ENCODE measurements at places on chromosomes 2 and 18. TPM values are rescaled to one million over a fixed set of nuclear protein-coding genes. Genes with fewer than 3 reads are reported as not detected.

- DNase-seq: no peak
- H3K4me1 ChIP-seq: no peaks in the 10 kb centered on the region
- no peak overlapping the region for H3K4me3 ChIP-seq
- no peaks in the 10 kb centered on the region for H3K27me3 ChIP-seq
- H3K36me3 ChIP-seq: no peaks in the 10 kb centered on the region
Measured at GRCh38 chr2:132497591-132497990, 81.0 kb downstream of the GPR39 start.

- no peaks in the 10 kb centered on the region for H3K4me1 ChIP-seq
- no peak overlapping the region for H3K27ac ChIP-seq
- no peak overlapping the region for H3K4me3 ChIP-seq
- no peak for DNase-seq
- no peaks in the 10 kb centered on the region for H3K27me3 ChIP-seq
Measured at GRCh38 chr18:75362435-75362834, 65.1 kb downstream of the SMIM21 start.

GRCh38 chr2:108922141-108922915 lies 66.7 kb downstream of the EDAR start:
- no peaks in the 10 kb centered on the region for H3K27me3 ChIP-seq
- H3K36me3 ChIP-seq: no peaks in the 10 kb centered on the region
- no peak overlapping the region for H3K4me3 ChIP-seq
- no peak for DNase-seq
- H3K4me1 ChIP-seq: peaks cover 4% of the 10 kb centered on the region

- H3K36me3 ChIP-seq: no peaks in the 10 kb centered on the region
- H3K27me3 ChIP-seq: no peaks in the 10 kb centered on the region
- no peak overlapping the region for H3K27ac ChIP-seq
- DNase-seq: no peak
- H3K4me3 ChIP-seq: no peak overlapping the region
Measured at GRCh38 chr2:208982831-208983230, 441.0 kb upstream of the MAP2 start.

Gene GPR45
- 0.30 TPM for total RNA-seq

Gene EVX2
- total RNA-seq: not detected
